Type B pancreatic cell (in vitro differentiated cells): ENCODE measurements at places on chromosomes 13 and 19.

GRCh38 chr13:50916701-50917184 lies 7.2 kb downstream of the RNASEH2B start:
- no peak for DNase-seq

DNA sequence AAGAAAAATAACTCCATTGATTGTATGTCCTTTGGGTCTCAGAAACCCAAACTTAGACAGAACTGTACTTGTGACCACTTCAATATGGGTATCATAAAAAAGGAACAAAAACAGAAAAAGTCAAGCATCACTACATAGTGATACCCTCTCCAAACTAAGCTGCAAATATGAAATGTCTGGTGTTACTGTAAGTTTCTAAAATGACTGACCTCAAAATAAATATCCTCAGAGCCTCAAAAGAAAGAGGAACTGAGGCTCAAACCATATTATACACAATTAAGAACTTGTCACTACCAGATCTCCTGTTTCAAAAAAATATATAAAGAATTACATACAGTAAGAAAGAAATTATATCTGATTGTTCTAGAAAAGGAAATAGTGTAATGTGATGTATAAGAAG lies 787.9 kb upstream of the KLHL1 start:
- DNase-seq: no peak

GRCh38 chr19:4429771-4430171 lies 27.3 kb downstream of the CHAF1A start:
- no peak for DNase-seq

GRCh38 chr19:39402346-39403300 lies 4.0 kb upstream of the ZFP36 start:
- DNase-seq: peak; percentile 86

DNA sequence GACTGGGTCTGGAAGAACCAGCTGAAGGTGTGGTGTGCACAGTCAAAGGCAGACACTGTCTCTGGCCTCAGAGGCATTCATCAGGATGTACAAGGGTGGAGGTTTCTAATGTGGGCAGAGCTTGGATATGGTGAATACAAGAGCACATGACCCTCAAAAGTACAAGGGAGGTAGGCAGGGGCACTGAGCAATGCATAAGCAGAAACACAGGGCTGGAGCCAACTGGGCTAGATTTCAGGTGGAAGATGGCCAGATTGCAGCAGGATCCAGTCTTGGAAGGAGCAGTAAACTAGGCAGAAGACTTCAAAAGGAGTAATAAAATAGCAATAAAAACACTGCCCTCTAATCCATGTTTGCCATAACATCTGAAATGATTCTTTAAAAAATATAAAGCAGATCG lies 417.1 kb downstream of the OLFM4 start:
- DNase-seq: no peak

- DNase-seq: no peak
Measured at GRCh38 chr13:24199016-24199415, 38.5 kb downstream of the SPATA13 start.

DNA sequence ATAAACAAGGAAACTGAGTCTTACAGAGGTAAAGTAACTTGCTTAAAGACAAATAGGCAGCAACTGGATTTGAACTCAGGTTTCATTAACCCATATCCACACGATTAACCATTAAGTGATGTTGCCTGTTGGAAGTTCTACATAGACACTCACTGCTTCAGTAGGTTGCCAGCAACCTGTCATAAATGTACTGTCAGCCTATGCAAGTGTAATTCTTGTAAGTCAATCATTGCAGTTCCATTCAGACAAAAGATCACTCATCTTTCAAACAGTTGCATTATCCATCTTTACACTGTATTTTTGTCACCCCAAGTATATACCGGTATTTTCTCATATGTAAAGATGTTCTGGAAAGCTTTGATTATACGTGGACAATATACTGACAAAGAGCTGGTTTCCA lies 676.9 kb upstream of the PCDH20 start:
- no peak for DNase-seq

DNA sequence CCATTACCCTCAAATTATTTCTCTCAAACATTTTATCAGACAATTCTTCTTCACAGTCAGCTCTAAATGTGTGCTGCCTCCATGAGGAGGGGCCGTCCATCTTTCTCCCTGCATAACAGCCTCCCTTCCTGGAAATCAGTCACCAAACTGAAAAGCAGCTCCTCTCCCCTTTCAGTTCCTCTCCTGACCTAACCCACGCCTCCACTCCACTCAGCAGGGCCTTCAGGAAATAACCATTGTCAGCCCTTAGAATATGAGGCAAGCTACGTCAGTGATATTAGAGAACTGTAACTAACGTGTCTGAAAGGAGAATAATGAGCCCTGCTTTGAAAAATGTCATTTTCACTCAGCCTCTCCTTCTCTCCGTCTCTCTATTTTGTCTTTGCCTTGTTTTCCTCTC lies 116.2 kb downstream of the OLFM4 start:
- no peak for DNase-seq

GRCh38 chr13:103795892-103796478 lies 729.8 kb upstream of the SLC10A2 start:
- no peak for DNase-seq

DNA sequence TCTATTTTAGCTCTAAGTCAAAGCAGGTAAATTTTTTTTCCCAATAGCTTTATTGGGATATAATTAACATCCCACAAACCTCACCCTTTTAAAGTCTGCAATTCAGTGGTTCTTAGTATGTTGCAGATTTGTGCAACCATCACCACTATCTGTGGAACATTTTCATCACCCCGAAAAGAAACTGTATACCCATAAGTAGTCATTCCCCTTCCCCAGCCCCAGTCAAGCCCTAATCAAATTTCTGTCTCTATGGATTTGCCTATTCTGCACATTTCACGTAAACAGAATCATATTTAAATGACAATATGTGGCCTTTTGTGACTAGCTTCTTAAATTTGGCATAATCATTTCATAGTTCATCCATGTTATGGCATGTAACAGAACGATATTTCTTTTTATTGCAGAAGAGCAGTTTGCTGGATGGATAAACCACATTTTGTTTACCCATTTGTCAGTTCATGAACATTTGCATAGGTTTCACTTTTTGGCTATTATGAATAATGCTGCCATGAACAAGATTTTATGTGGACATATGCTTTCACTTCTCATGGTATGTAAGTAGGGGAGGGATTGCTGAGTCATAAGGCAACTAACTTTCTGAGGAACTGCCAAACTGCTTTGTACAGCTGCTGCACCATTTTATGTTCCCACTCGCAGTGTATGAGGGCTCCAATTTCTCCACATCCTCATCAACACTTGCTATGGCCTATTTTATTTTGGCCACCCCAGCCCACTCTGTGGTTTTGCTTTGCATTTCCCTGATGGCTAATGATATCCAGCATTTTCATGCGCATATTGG lies 10.9 kb downstream of the SLC46A3 start:
- DNase-seq: no peak

DNA sequence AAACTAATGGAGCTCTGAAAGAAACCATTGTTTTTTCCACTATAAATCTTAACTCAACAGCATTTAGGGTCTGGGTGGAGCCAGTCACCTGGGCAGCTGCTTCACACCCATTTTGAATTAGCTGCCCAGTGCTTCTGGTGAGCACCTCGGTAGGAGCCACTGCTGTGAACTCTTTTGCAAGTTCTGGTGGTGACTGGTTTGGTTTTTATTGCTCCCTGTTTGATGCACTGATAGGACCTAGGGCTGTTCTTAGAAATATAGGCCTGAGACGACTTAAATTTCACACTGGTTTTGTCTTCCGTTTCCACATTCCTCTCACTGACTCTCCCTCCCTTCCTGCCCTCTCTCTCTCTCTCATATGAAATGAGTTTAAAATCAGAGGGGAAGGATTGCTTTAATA lies 103.9 kb downstream of the GGACT start:
- DNase-seq: no peak

DNA sequence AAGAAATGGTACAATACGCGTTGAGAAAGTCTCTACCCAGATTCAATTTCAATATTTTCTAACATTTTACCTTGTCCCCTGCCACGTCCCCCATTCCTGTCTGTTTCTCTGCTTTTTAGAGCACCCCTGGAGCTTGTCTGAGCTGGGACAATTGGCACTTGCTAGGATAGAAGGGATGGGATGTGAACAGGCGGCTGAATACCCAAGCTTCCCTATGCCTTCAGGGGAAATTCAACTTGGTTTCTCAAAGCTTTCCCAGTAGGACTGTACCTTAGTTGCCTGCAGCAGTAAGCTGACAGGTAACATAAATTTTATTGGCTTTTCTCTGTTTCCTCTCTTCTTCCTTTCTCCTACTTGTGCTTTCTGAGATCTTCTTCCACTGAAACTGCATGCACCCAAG lies 1663.3 kb downstream of the EFNB2 start:
- DNase-seq: no peak

- no peak for DNase-seq
Measured at GRCh38 chr13:40271931-40272775, 394.3 kb downstream of the FOXO1 start.

DNA sequence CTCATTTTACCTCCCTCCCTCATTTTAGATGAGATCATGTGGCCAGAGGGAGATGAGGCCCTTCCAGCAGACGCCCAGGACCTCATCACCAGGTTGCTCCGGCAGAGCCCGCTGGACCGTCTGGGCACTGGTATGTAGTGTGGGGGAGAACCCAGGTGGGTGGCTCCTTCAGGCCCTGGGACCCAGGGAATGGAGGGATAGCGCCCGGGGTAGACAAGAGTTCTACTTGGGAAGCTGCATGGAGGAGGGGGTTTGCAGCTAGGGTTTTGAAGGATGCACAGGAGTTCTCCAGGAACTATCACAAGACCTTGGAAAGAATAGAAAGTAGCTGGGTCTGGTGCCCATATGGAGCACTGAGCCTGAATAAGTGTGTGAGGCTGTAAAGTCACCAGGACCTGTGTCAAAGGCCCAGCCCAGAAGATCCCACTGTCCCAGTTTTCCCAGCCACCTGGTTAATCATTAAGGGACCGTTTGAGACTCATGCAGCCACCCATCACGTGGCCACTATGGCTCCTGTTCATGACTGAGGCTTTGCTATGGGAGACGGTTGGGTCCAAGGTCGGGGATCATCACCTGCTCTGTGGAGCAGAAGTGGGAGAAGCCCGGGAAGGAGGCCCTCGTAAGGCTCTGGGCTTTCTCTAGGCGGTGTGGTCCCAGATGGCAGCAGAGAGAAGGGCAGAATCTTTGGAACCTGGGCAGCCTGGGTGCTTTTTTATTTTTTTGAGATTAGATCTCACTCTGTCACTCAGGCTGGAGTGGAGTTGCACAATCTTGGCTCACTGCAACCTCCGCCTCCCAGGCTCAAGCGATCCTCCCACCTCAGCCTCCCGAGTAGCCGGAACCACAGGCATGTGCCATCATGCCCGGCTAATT lies 17.0 kb upstream of the PIK3R2 start:
- no peak for DNase-seq

GRCh38 chr19:27805848-27806247 lies 1407.1 kb downstream of the UQCRFS1 start:
- no peak for DNase-seq

DNA sequence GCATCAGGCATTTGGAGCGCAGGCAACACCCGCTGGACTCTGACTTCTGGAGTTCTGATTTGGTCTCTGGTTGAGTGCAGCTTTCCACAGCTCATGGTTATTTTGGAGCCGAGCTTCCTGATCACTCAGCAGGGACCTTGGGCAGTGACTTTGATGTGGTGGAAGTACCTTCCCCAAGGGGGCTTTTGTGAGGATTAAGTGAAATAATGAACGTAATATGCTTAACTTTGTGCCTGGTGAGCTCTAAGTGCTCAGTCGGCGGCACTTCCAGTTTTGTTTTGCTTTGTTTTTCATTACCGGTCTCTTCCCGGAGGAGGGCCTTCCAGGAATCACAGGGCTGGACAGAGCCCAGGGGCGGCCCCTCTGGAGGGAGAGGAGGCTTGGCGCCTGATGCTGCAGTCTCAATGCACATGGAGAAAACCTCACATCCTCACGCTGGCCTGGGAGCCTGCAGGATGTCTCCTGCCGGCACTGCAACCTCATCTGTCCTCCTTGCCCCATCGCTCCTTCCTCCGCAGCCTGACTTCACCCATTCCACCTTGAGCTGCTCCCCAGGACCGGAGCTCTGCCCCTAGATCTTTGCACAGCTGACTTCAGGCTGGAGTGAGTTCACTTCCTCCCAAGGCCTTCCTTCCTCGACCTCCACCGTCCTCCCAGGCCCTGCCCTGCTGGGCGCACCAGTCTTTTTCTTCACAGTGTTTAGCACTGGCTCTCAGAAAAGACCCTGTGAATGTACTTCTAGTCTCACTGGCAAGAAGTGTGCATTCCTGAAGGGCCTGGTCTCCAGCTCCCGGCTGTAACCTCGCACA lies 1.5 kb downstream of the PLEKHF1 start:
- DNase-seq: no peak

DNA sequence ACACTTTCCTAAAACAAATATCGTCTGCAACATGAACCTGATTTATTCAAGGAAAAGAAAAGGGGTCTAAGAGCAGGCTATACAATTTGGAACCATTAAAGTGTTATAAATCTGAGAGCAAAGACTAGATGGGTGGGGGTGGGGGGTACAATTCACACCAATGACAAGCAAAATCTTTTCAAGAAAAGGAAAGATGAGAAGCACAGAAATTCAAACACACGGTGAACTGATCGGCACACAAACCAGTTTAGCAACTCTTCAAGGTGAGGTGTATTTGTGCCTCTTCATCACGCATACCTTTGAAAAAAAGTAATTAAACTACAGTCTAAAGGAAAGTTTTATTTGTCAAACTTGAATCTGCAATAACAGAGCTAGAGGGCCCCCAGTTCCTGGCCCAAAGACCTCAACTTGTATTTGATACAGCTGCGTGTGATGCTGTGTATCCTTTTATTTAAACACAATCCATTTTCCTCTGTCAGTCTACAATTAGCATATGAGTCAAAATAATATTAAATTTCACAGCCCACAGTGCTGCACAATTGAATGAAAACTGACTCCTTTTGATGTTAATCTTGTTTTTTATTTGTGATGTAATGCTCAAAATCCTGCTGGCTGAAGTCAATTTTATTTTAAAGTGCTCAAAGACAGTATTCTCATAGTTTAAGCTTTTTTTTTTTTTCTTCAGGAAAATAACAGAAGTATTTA lies 14.2 kb downstream of the EFNB2 start:
- DNase-seq: no peak

GRCh38 chr19:12603714-12604113 lies 6.9 kb downstream of the ZNF490 start:
- DNase-seq: peak; percentile 2

DNA sequence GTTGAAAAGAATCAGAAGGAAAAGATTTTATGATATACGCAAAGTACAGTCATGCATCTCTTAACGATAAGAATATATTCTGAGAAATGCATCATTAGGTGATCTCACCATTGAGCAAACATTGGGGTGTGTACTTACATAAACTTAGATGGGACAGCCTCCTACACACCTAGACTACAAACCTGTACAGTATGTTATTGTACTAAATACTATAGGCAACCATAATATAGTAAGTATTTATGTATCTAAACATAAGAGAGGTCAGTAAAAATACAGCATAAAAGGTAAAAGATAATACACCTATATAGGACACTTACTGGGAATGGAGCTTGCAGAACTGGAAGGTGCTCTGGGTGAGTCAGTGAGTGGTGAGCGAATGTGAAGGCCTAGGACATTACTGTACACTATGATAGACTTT lies 254.6 kb downstream of the SPRY2 start:
- DNase-seq: no peak

- no peak for DNase-seq
Measured at GRCh38 chr13:57630661-57631595, 616 bp upstream of the PCDH17 start.
